ENCODE measurements at places on chromosomes 16 and 17.
A peak's percentile ranks its signal among the peaks of the same experiment; 100 is the strongest.

DNA sequence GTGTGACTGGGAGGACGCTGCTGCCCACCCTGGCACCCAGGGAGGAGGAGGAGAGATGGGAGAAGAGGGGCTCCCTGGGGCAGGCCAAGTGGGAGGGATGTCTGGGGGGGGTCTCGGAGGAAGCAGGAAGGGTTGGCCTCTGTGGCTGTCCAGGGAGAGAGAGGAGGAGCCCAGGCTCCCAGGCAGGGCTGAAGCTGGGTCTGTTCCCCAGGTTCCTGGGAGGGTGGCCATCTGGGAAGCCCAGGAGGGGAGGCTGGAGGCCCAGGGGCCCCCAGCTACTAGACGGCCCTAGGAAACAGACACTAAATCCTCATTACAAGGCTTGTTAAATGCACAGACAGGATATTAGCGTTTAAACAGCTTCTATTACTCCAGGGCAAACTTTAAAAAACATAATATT, 139.8 kb downstream of the ENGASE start:
- no peak for DNase-seq

DNA sequence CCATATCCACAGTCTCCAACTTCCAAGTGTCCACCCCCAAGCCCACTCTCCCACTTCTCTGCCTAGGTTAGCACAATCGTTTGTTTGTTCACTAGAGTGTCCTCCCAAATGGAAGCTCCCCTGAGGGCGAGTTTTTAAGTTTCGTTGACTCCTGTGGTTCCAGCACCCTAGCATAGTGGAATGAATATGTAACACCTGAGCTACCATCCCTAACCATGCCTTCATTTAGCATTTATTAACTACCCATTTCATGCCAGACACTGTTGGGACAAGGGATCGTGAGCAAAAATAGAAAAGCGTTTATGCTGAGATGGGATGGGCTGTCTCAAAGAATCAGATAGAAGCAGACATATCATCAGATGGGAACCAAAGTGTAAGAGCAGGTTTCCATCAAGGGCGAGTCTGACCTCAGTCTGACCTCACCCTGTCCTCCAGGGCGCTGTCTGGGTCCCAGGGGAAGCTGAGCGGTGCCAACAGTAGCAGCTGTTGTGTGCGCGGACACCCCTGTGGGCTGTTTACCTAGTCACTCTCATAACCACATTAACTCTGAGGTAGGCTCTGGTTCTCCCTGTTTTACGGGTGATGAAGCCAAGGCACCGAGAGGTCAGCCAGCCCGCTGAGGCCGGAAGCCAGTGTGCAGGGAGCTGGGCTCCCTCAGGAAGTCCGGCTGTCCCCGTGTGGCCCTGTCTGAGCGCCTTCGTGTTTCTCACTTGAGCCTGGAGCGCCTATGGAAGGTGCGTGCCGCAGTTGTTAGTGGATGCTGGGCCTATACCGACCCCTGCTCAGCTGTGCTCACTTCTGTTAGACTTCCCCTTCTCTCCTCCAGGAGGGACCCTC, 6.2 kb downstream of the CNP start:
- no peak for DNase-seq

DNA sequence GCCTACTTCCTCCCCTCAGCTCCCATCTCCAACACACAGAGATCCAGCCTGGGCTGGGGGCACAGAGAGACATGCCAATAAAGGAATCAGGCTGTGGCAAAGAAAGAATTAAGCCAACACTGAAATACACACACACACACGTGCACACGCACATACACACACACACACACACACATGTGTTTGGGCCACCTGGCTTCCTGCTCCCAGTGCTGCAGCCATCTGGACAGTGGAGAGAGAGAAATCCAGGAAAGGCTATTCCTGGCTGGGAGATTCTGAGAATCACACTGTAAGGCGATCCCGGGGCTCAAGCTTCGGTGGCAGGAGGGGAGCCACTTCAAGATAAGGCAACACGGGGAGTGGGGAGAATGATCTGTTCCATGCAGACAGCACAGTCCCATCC, 72.4 kb downstream of the NOG start:
- no peak for DNase-seq

DNA sequence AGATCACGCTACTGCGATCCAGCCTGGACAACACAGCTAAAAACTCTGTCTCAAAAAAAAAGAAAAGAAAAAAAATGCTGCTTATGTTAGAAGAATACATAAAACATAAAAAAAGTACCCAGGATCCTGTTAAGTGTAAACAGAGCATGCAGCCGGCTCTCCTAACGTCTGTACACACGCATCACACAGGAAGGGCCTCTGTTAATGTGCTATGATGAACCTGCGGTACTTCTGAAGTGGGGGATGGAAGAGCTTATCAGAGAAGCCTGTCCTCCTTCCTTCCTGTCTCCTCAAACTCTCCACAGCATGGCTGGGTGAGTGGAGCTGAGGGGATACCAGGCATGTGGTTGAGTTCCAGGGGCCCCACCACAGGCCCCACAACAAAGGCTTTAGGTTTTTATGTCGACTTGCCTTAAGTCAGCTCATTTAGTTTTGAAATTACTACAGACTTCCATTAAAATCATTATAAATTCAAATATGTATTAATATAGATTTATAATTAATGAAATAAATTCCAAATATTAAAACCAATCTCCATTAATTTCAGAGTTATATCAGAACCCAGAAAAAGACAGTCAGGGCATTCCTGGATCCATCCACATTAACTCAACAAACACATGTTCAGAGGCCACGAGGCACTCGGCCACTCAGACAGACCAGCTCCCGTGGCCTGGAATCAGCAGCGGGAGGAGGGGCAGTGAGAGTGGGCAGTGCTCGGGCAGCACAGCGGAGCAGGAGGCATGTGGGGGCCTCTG, 11.7 kb downstream of the CCDC57 start:
- DNase-seq, result peak; percentile 66

- DNase-seq, result no peak
Observed at GRCh38 chr17:67569015-67569451, 148.7 kb upstream of the NOL11 start.

All from effector CD4-positive, alpha-beta T cell (primary cell).